GM12864 (cell line): ENCODE measurements at places on chromosomes 16 and 17.
A peak's percentile ranks its signal among the peaks of the same experiment; 100 is the strongest.

GRCh38 chr16:4203748-4204147, 38.1 kb downstream of the SRL start:
- no peak for DNase-seq

GRCh38 chr16:55499951-55500529, 8.8 kb upstream of the LPCAT2 start:
- no peak for DNase-seq

DNA sequence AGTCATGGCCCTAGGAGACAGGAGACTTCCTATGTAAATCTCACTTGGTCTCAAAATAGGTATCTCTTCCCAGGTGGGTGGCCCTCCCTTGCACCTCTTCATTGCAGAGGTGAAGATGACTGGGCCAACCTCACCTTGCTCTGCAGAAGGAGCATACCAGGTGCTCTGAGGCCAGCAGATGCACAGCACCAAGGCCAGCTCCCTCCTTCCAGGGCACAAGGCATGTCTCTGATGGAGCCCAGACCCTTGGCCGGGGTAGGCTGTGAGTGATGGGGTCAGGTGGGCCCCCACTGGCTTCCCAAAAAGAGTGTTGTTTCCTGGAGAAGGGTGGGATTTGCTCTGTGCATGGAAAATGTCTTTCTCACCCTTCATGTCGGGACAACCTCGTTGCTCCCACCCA, 12.8 kb downstream of the CACNG5 start:
- no peak for DNase-seq

DNA sequence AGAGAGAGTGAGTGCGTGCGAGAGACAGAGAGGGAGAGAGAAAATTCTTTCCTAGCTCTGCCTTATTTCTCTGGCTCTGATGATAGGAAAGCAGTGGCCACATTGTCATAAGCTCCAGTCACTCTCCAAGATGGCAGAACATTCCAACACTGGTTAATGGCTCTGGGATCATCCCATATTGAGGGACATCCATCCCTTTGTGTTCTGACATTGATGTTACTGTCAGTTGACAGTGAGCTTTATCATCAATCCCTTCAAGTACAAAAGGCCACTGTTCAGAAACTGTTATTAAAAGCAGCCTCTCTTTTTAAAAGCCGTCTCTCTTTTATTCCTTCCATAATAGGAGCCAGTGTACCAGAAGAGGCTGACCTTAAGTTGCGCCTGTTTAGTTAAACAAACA, 1084.9 kb upstream of the RBFOX1 start:
- DNase-seq, result no peak

DNA sequence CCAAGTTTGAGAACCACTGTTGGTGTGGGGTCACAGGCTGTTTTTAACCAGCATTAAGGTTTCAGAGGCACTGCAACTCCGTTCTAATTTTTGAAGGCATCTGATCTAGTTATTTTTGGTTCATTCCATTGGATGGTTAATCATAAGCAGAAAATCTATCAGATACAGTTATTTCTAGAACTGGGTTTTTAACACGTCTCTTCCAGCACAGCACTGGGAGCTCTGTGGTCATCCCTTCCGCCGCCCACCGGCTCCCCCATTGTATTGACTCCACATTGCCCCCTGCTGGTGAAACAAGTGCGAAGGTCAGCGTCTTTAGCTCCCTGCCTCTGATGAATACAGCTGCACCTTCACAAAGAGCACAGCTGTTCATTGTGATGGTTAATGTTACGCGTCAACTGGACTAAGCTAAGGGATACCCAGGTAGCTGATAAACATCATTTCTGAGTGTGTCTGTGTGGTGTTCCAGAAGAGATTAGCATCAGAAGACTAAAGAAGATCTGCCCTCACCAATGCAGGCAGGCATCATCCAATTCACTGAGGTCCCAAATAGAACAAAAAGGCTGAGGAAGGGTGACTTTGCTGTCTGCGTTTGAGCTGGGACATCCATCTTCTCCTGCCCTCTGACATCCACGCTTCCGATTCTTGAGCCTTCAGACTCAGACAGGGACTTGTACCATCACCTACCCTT, 8.5 kb downstream of the CCL18 start:
- peak; percentile 53 for DNase-seq

GRCh38 chr17:32266389-32267301, 1.0 kb downstream of the RHBDL3 start:
- no peak for DNase-seq

- DNase-seq, result no peak
These were observed 1.2 kb downstream of the FOXF1 start for GRCh38 chr16:86511317-86512161.

GRCh38 chr16:88020516-88020885, 69.3 kb downstream of the BANP start:
- DNase-seq, result no peak

DNA sequence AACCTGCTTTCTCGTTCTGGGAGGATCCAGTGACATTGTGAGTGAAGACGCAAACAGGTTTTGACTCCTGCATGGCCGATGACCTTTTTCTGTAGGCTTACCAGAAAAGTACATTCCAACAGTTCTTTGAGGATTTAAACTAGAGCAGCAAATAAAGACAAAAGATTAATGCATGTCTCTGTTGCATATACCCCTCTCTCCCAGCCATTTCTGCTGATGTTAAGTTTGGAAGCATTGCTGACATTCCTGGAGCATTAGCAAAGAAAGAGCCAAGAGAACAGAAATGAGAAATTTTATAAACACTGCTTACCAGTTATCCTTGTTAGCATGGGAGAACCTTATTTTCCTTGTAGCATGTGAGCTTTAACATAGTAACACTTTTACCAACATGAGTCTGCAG, 49.3 kb downstream of the SIAH1 start:
- DNase-seq, result no peak

DNA sequence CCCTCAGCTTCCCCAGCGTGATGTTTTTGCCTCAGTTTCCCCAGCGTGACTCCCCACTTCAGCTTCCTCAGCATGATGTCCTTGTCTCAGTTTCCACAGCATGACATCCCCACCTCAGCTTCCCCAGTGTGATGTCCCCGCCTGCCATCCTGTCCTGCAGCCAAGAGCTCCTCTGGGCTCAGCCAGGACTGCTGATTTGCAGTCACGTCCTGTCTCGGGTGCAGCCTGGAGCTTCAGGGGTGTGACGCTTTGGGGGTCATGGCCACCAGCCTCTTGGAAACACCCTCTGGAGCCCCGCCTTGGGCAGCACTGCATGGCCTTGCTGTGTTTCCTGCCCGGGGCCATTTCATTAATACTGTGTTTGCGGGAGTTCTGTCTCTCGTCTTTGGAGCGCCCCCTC, 16.5 kb upstream of the NUDT16L1 start:
- DNase-seq, result no peak

- DNase-seq, result no peak
These were observed at the start of gene OTOA for GRCh38 chr16:21663889-21664647. TSS of gene OTOA (plus strand) at chr16:21663968. CDS start at chr16:21678515, 14,547 bp downstream.

GRCh38 chr16:78405833-78406232, 306.4 kb downstream of the WWOX start:
- no peak for DNase-seq

GRCh38 chr17:50210240-50211225, 9.1 kb upstream of the COL1A1 start:
- DNase-seq, result no peak

DNA sequence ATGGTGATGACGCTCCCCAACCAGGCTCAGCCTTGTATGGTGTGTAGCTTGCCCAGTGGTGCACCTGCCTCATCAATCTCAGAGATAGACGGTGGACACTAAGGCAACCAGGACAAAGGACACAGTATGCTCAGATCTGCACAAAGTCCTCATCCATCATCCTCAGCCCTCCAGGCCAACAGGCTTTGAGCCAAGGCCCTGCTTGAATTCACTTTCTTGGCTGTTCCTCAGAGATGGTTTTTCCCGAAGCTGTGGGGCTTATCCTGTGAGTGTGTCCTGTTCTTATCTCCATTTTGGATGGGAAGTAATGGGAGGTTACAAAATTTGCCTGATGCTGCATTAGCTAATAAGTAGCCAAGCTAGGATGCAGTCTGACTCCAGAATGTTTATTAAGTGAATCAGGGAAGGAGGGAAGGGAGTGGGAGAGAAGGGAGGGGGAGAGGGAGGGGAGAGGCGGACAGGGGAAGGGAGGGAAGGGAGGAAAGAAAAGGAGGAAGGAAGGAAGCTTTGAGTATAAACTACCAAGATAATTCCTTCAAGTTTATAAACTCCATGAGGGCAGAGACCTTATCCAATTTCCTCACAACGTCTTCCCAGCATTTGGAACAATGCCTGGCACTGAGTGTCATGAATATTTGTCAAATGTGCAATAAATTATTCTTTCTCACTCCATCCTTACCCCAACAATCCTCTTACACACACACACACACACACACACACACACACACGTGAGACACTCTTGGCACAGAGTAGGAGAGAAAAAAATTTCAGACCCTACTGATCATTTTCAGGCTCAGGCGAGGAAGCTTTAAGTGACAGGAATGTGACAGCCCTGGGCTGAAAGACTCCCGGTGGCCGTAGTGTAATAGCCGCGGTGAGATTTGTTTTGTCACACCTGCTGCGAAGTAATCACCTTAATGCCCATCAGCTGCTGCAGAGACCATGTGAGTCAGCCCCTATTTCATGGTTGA, 84.3 kb downstream of the BMERB1 start:
- DNase-seq, result no peak

DNA sequence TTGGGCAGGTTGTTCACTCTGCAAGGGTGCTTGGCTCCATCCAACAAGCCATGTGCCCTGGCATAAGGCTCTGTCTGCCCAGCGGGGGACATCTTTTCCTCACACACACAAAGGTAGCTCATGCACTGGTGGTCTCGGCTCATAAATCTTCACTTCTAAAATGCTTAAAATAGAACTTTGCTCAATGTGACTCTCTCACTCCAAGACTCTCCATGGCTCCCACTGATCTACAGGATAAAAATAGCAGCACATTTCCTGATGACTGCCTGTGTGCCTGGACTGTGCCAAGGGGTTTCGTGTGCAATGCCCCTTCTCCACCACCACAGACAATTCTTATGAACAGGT, 15.1 kb upstream of the CIBAR2 start:
- DNase-seq, result no peak
